ENCODE measurements at places on chromosomes 7 and 10.

GRCh38 chr7:111290982-111291381 is 200.1 kb downstream of the LRRN3 start:
- no peak for DNase-seq

DNA sequence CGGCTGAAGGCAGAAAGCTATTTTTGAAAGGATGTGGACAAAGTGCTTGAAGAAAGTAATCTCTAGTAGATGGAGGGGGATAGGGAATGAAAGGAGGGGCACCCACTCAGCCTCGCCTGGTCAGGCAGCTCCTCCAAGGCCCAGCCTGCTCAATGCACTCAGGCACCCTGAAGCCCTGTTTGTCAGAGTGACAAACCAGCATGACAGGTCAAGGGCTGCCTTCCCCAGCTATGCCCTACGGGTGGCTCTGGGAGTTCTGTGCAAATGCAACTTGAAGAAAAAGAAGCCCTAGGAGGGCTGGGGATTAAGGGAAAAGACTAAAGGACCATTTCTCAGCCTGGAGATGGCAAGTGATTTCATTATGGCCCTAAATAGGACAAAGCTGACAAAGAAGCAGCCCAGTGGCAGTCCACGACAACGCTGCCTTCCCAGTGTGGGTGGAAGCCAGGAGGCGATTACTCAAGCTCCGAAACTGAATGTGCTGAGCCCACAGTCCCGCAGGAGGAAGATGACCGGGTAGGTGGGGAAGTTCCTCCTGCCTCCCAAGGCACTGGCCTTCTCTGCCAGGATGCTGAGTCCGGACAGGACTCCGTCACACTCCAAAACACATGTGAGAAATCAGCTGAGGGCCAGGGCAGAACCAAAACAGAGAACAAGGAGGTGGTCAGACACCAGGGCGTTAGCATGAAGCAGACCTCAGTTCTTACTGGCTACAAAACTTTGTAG is 16.3 kb downstream of the LIPA start:
- no peak for DNase-seq

- DNase-seq = no peak
Measured at GRCh38 chr7:20777377-20778062, 9.2 kb downstream of the SP8 start.

DNA sequence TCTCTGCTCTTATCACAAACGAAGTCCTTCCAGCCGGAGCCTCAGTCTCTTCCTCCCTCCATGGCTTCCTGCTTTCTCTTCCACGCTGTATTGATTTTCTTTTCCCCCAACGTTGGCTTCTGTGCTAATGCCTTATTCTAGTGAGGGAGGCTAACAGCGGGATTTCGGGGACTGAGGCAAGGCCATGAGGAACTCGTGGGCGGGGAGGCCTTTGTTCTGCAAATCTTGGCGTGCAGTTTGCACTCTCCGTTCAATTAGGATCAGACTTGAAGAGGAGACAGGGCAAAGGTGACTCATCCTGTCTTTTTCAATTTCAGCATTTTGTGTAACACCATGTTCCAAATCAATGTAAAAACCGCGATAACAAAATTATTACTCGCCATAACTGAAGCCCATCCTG is 25.3 kb downstream of the EN2 start:
- DNase-seq = no peak

DNA sequence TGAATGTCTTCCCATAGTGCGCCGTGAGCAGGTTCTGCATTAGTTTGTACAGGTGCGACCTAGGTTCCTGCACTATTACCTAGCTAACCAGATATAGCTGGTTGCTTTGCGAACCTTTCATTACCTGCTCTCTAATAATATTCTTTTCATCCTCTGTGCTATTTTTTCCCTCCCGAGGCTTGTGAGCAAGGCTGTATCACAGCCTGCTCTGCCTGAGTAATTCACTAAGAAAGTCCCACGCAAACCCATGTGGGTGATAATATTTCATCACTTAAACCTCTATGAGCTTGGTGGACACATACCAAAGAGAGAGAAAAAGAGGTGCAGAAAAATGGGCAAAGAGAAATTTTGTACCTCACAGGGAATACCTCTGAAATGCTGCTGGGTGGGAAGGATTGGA is 8.4 kb downstream of the INHBA start:
- DNase-seq = no peak

DNA sequence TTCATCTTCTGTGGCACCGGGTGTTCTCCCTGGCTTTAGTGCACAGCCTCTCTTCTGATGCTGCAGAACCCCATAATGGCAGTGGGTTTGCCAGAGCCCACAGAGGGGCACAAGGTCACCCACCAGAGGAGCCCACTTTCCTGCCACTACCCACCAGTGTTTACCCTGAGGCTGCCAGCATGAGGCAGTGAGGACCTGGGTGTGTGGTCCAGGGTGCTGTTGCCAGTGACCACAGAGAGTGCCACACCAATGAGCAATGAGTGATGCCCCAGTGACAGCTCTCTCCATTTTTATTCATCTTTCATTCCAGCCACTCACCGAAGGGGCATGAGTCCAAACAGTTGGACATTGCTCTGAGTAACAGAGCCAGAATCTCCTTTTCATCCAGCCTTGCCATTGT is 34.8 kb downstream of the MTURN start:
- no peak for DNase-seq

- DNase-seq = no peak
Measured at GRCh38 chr7:888081-889024, 12.0 kb downstream of the GET4 start.

- no peak for DNase-seq
Measured at GRCh38 chr10:50523357-50523756, 100.4 kb downstream of the SGMS1 start.

DNA sequence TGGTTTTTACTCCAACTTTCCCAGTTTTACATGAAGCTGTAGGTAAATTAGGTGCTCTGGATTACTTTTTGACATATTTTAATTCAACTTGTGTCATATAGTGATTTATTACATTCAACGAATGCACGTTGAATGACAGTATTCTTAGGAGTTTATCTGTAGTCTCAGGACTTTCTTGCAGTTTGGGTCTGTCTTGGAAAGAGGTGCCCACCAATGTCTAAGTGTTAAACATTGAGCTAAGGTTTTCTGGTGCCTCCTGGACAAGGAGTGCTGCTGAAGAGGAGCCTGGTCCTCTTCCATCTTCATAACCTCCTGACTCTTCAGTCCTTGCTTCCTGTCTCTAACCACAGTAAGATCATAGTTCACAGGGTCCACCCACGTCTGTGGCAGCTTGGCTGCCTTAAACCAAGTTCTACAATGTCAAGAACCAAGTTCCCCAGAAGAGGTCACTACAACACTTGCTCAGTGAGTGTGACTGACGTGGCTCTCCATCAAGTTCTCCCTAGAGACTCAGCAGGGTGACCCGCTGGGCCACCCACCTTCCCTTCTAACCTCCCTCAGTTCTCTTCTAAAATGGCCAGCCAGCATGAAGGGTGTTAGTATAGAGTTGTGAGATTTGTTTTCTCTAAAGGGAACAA is 6.1 kb downstream of the NPY start:
- DNase-seq = peak; percentile 33

GRCh38 chr7:12987238-12987637 is 299.8 kb downstream of the ARL4A start:
- no peak for DNase-seq

- DNase-seq = no peak
Measured at GRCh38 chr10:76045174-76045573, 613.8 kb downstream of the LRMDA start.

GRCh38 chr7:30142710-30143109 is 7.9 kb downstream of the MTURN start:
- peak; percentile 76 for DNase-seq

- DNase-seq = no peak
Measured at GRCh38 chr7:48298779-48299178, 127.5 kb downstream of the ABCA13 start.

GRCh38 chr7:45977256-45977780 is 56.2 kb upstream of the IGFBP3 start:
- DNase-seq = no peak

- no peak for DNase-seq
Measured at GRCh38 chr10:125448596-125448995, 234.4 kb downstream of the TEX36 start.

DNA sequence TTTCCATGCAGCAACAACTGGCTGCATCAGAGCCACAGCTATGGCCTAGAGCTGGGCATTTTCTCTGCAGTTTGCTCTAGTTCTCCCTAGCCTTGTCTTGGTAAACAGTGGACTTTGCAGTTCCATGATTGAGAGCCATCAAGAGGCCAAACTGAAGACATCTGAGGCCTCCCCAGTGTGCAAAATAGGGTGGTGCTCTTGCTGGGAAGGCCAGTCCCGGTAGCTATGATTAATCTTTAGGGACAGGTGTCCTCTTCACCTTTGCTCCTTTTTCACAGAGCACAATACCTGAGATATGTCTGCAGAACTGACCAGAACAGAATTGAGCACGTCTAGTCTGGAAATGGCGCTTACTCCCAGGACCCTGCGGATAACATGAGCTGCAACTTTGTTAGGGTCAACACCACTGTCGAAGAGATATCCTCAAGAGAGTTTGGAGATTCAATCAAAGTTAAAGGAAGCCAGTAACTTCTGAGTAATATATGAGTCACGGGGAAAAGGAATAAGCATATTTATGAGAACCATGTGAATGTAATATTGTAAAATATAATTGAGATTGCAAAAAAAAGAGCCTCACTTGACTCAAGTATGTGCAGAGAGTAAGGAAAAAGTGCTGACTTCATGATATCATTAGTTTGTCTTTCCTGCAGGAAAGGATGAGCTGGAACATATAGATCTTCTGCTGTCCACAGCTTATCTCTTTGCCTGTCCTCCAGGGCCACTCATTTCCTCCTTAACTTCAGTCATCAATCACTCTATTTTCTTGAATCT is 76.7 kb downstream of the ANK3 start:
- DNase-seq = no peak

- DNase-seq = no peak
Measured at GRCh38 chr7:33646166-33646565, 259.2 kb upstream of the BMPER start.

- peak; percentile 28 for DNase-seq
Measured at GRCh38 chr7:27106181-27106900, 3.9 kb upstream of the HOXA2 start.

All from NCI-H2107 (cell line).